ENCODE measurements at places on chromosomes 1 and 21. TPM values are rescaled to one million over a fixed set of nuclear protein-coding genes. Genes with fewer than 3 reads are reported as not detected.

The CACNA1S gene
- total RNA-seq = 0.12 TPM

The SLC2A5 gene
- total RNA-seq = 2.7 TPM

The FCN3 gene
- total RNA-seq = not detected

The CD101 gene
- total RNA-seq = 4.4 TPM

The CDC20 gene
- 114 TPM for total RNA-seq

- DNase-seq = no peak
Measured at GRCh38 chr1:24894002-24894401, 36.1 kb downstream of the RUNX3 start.

GRCh38 chr1:180217006-180217405, 13.1 kb upstream of the LHX4 start:
- no peak for DNase-seq

DNA sequence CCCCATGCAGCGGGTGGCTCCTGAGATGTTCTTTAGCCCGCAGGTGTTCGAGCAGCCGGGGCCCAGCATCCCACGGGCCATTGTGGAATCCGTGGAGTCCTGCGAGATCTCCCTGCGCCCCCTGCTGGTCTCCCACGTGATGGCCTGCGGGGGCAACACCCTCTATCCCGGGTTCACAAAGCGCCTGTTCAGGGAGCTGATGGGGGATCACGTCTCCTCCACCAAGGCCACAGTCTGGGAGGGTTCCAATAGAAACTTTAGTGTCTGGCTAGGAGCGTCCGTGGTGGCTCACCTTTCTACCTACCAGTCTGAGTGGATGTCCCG, 71.0 kb downstream of the ACTL8 start:
- no peak for DNase-seq

- DNase-seq = no peak
Measured at GRCh38 chr1:206014601-206015000, 9.1 kb downstream of the CTSE start.

The GON4L gene
- 59.3 TPM for total RNA-seq

DNA sequence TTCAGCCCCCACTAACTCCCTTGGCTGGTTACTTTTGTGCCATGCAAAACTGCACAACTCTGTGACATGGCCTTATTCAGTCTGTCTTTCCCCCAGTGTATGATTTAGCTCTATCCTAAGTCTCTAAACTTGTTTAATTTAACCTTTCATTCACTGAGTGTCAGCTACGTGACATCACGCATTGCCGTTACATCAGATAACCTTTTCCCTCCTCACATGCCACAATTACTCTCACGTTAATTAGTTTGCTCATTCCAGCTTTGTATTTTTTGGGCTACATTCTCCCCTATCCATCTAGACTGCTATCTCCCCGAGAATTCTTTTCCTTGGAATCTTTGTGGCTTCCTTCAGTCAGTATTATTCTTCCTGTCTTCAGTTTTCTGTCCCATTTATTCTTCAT, 29.4 kb upstream of the TMCO2 start:
- DNase-seq = no peak

The DDX20 gene
- 13.2 TPM for total RNA-seq

DNA sequence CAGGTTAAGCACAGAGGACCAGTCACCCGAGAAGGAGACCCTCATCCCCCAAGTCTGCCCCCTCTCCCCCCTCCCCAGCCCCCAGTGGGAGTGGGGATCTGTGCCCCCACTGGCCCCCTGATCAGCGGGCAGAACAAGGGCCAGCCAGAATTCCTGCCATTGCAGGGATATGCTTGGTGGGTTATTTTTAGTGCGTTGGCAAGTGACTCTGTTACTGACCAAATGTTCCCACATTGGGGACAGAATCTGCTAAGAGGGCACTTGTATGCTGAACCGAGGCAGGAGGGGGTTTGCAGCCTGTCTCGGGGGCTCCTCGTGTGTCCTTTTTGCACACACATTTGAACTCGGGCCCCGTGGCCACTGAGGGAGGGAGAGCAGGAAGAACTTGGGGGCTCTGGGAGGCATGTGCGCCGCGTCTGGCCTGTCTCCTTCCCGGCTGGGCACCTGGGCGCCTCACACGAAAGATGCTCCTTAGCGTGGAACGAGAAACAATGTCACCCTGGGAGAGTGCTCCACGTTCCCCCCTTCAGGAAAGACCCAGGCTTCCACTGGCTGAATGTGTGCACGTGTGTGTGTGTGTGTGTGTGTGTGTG, 66.4 kb upstream of the CASZ1 start:
- DNase-seq = no peak

DNA sequence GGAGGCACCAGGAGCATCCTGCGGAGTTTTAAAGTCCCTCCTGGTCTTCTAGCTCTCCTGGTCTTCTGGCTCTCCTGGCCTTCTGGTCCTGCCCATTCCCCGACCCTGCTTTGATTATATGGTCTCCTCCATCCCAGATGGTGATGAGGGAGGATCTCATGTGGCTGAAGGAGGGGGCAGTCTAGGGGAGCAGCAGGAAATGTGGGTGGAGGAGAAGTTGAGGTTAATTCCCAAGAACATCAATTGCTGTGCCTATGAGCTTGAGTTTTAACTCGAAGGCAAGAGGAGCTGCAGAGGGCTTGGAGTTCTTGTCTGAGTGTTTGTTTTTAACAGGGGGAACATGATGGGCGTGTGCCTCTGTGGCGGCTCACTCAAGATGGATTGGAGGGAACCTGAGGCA, 408.8 kb downstream of the MATN1 start:
- no peak for DNase-seq

GRCh38 chr1:26558685-26559048, 29.1 kb downstream of the RPS6KA1 start:
- DNase-seq = no peak

The OLIG2 gene
- 1.4 TPM for total RNA-seq

The CLCNKB gene
- total RNA-seq = 0.95 TPM

The HAO2 gene
- total RNA-seq = 0.29 TPM

GRCh38 chr1:209692745-209693504, 11.7 kb upstream of the HSD11B1 start:
- peak; percentile 73 for DNase-seq

- DNase-seq = no peak
Measured at GRCh38 chr1:23696335-23696989, 4.9 kb downstream of the RPL11 start.

GRCh38 chr1:67332653-67333529, 25.2 kb downstream of the IL12RB2 start:
- DNase-seq = no peak

DNA sequence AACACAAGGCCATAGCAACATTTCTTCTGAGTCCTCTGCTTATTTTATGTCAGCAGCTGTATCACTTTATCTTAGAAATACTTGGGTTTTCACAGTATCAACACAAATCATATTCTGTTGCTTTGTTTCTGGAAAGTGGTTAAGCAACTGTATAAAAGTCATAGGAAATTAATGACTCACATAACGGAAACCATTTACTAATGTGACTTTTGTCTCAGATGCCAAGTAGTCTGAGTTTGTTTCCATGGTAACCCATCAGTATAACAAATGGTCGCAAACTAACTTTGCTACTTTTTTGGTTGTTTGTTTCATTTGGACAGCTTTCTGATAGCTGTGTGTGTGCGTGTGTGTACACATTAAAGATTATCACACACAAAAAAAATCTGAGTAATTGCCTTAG, 31.1 kb downstream of the EEIG2 start:
- no peak for DNase-seq

DNA sequence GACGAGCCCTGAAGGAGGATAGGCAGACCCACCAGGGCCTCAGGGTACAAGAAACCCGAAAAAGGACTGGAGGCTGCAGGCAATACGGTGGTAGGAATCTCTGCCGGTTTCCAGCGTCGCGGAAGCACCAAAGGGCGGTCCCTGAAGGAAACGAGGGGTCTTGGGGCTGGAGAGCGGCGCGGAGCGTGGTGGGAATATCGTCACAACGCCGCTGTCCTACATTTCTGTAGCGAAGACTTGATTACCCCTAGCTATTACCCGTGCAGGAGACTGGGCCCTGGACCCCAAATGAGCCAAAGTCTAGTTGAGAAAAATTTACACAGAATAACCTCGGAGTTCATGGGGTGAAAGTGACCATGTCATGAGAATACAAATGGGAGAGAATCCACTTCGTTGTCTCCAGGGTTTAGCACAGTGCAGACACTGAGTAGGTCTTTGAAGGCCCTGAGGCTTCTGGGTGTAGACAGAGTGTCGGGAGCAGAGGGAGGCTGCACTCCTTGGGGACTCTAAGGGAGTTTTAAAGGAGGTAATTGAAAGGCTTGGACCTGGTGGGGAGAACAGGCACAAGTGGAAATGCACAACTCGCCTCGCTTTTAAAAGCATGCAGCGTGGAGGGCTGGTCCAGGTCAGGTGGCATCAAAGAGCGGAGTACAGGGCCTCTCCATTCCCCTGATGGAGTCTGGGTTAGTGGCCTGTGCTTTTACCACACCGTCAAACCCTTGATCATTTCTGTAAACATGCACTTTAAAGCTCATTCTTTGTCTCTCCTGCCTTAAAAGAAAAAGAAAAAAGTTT, 1.5 kb downstream of the ATP1A1 start:
- DNase-seq = no peak

DNA sequence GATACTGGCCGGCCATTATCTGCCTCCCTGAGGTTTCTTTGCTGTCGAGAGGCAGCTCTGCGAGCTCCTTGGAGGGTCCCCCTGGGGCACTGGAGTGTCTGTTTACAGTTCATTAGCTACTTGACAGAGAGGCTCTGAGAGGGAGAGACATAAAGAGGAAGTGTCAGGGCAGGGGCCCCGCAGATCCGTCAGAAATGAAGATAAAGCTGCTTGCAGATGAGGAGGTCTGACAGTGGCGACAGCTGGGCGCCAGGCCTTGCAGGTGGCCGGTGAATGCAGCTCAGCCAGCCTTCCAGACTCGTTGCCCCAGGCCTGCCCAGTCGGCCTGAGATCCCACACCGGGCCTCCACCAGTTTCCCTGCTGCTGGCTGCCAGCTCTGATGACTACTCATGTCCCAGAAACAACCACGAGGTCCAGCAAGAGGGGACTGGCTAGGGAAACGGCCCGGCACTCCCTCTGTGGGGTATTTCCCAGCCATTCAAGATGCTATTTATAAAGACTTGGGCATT, 84.7 kb downstream of the DISP3 start:
- no peak for DNase-seq

DNA sequence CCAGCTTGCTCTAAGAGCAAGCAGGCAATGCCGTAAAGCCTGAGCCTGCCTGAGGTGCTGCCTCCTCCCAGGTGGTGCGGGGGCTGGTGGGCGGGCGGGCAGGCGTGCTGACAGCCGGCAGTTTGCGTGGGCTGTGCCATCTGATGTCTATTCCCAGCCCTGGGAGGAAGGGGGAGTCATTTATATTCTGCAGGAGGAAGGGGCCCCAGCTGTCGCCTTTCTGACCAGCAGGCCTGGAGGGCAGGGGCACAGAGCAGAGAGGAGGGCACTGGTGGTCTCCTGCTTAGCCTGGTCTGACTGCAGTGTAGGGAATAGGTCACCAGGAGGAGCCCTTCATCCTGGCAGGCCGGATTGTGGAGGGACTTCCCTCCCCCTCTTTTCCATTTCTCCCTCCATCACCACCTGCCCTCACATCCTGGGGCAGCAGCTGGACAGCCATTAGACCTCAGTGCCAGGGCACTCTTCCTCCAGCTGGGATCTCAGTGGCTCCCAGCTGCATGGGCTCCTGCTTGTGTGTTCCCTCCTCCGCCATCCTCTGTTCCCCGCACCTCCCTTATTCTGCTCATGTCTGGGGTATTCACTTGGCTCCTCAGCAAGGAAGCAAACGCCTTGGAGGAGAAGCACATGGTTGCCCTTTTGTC, 4.4 kb downstream of the CYB561D1 start:
- no peak for DNase-seq

DNA sequence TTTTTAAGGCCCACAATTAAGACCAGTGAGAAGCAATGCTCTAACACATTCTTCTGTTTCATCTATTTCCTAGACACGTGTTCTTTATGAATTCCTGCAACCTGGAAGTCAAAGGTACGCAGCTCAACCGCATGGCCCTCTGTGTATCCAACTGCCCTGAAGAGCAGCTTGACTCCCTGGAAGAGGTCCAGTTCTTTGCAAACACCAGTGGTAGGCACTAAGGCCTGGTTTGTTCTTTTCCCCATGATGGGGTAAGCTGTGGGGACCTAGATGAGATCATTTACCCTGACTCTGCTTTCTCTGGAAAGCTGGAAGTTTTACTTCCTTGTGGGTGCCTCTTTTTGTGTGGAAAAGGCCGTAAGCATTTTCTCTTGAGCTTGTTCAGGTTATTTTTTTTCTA, 7.3 kb downstream of the SLC44A3 start:
- no peak for DNase-seq

DNA sequence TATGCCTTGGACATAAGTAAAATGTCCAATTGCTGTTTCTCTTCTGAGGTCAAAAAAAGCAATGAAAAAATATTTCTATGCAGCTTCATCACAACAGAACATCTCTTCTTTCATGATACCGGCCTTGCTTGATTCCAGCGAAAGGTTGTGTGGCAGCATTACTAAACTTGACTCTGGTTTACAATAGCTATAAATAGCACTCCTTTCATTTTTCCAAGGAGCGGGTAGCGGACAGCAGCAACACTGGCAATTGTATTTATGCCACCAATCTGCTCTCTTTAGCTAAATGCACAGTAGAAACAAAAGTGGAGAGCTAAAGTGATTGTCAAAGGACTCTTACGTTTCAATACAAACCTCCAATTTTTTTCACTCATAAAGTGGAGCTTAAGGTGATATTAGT, 7.5 kb upstream of the DAB1 start:
- DNase-seq = no peak

All from type B pancreatic cell (in vitro differentiated cells).